ENCODE measurements at places on chromosomes 16 and 17.
A peak's percentile ranks its signal among the peaks of the same experiment; 100 is the strongest.

DNA sequence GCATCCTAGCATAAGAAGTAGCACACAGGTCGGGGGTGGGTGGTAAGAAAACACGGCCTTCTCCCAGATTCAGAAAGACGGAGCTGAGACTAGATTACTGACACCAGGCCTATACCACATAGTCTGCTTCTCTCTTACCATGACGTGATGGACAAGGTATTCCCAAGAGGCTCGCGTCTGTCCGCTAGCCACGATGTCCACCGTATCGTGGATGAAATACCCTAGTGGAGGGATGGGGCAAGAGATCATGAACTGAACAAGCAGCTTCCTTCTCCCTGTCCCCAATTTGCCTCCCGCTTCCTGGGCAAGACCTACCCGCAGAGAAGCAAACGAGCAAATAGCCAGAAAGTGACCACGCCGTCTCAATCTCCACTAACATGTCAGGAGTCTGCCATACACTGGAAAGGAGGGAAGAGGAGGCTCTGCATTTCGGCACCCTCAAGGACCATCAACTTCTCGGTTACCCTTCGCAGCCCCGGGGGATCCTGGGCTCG is 820 bp downstream of the TLCD1 start:
- no peak for DNase-seq

- DNase-seq, result no peak
Measured at GRCh38 chr16:81514041-81514559, 69.5 kb downstream of the CMIP start.

- DNase-seq, result no peak
Measured at GRCh38 chr16:81293909-81294802, 20.6 kb upstream of the GAN start.

GRCh38 chr17:34436607-34437006 is 73.6 kb upstream of the CCL1 start:
- no peak for DNase-seq

DNA sequence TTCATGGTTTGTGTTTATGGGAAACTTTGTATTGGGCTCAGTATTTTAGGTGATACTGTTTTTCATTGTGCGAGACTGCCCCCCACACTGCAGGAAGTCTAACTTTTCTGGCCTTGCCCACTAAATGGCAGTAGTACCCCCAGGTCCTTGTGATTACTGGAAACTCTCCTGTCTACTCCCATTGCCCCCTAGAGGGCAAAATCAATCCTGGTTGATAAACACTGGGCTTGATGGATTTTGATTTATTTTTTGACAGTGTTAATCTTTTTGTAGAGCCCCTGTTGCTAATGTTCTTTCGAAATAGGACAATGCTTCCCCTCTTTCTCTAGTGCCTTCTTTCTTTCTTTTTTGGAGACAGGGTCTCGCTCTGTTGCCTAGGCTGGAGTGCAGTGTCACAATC is 15.5 kb downstream of the METTL9 start:
- DNase-seq, result no peak

DNA sequence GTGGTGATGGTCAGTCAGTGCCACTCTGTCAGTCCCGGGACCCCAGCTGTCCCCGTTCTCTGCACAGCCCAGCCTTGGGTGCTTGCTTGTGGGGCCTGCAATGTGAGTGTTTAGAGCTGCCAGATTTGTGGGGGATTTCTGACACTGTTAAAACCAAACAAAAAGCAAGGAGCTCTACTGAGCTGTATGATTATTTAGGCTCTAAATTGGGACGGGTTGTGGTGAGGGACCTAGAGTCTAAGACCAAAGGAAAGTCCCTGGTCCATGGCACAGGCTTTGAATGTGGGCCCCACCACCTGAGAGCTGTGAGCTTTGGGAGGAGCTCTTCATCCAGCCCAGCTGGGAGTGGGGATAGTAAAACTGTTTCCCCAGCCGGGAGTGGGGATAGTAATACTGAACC is 63.3 kb downstream of the KSR1 start:
- no peak for DNase-seq

GRCh38 chr17:74924250-74924948 is at the start of gene OTOP2:
Gene OTOP2, plus strand, starts transcription at chr17:74924273. Its CDS starts 360 bp downstream, at chr17:74924633.
- no peak for DNase-seq

GRCh38 chr16:24198807-24199533 is 57.2 kb upstream of the CACNG3 start:
- no peak for DNase-seq

- no peak for DNase-seq
Measured at GRCh38 chr17:19270704-19271611, 33.8 kb downstream of the EPN2 start.

GRCh38 chr17:57756951-57757350 is 11.9 kb upstream of the CCDC182 start:
- no peak for DNase-seq

- no peak for DNase-seq
Measured at GRCh38 chr16:14600164-14600563, 29.9 kb downstream of the PARN start.

DNA sequence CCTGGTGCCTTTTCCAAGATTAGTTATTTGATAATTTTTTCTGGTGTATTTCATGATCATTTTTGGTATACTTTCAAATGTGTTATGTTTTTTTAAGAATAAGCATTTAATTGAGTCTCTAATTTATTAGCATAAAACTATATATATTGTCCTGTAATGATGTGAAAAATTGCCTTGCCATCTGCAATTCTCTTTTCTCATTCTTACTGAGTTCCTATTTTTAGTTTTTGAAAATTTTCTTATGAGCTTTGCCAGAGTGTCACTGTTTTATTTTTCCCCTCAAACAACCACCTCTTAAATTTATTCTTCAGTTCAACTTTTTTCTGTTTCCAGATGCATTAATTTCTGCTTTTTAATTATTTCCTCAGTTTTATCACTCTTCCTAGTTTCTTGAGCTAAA is 59.3 kb downstream of the PRKCB start:
- no peak for DNase-seq

DNA sequence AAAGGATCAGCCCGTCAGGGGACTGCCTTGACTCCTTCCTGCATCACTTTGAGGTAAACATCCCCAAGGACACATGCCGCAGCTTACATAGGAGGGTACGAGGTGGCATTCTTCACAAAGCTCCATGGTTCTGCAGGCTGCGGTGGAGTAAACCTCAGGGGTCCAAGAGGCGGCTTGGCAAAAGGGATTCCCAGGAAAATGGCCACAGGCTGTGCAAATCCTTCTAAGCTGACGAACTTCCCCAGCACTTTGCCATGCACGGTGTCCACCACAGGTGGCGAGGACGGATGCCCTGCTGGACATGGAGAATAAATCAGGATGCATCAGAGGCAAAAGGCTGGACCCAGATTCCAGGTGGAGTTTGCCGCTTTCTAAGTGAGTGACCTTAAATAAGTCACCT is 4.2 kb downstream of the CES1 start:
- DNase-seq, result no peak

GRCh38 chr16:71883849-71884638 is at the start of gene ZNF821:
Gene ZNF821, minus strand, starts transcription at chr16:71884182. Its CDS starts 4,236 bp downstream, at chr16:71879946.
- DNase-seq, result peak; percentile 64

DNA sequence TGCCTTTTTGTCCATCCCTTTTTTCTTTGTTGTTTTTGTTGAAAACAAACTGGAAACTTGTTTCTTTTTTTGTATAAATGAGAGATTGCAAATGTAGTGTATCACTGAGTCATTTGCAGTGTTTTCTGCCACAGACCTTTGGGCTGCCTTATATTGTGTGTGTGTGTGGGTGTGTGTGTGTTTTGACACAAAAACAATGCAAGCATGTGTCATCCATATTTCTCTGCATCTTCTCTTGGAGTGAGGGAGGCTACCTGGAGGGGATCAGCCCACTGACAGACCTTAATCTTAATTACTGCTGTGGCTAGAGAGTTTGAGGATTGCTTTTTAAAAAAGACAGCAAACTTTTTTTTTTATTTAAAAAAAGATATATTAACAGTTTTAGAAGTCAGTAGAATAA is 4.9 kb downstream of the SOX9 start:
- DNase-seq, result no peak

GRCh38 chr16:78258375-78259065 is 159.1 kb downstream of the WWOX start:
- DNase-seq, result no peak

- no peak for DNase-seq
Measured at GRCh38 chr16:71781741-71782140, 26.9 kb downstream of the AP1G1 start.

DNA sequence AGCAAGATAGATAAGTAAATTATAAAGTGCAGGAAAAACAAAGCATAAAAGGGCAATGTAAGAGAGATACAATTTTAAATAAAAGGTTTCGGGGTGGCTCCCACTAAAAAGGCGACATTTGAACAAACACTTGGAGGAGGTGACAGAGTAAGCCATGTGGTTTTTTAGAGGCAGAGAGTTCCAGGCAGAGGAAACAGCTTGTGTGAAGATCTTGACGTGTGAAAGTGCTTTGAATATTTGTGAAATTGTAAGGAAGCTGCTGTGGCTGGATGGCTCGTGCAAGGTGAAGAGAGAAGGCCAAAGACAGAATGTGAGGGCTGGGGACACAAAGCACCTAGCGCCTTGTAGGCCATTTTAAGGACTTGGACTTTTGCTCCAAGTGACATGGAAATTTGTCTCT is 28.6 kb upstream of the HYDIN start:
- DNase-seq, result no peak

DNA sequence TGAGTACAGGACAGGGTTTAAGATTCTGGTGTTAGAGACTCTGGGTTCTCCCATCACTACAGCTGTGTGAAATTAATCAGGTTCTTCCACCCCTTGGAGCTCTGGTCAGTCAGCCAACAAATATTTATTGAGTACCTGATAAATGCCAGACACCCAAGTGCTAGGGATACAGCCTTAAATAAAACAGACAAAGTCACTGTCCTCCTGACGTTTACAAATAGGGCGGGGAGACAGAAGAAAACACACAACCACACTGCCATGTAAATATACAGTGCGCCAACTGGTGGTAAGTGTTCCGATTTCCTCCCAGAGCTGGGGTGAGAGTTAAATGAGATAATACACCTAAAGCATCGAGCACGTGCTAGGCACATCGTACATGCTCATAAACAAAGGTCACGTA is 121.0 kb downstream of the COPRS start:
- no peak for DNase-seq

DNA sequence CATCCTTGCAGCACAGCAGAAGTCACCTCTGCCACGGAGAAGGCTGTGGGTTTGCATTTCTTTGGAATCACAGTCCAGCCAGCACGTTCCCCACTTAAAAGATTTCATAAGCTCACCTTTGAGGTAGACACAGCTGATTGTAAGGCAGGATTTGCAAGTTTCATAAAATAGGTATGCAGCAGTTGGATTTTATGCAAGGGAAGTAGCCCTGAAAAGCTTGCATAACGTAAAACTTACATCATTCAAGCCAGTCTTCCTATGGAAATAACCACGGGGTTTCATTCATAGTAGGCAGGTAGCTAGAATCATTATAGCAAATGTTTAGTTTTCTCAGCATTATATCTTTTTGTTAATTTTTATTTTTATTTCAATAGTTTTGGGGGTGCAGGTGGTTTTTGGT is 49.8 kb upstream of the ARHGAP44 start:
- DNase-seq, result no peak

DNA sequence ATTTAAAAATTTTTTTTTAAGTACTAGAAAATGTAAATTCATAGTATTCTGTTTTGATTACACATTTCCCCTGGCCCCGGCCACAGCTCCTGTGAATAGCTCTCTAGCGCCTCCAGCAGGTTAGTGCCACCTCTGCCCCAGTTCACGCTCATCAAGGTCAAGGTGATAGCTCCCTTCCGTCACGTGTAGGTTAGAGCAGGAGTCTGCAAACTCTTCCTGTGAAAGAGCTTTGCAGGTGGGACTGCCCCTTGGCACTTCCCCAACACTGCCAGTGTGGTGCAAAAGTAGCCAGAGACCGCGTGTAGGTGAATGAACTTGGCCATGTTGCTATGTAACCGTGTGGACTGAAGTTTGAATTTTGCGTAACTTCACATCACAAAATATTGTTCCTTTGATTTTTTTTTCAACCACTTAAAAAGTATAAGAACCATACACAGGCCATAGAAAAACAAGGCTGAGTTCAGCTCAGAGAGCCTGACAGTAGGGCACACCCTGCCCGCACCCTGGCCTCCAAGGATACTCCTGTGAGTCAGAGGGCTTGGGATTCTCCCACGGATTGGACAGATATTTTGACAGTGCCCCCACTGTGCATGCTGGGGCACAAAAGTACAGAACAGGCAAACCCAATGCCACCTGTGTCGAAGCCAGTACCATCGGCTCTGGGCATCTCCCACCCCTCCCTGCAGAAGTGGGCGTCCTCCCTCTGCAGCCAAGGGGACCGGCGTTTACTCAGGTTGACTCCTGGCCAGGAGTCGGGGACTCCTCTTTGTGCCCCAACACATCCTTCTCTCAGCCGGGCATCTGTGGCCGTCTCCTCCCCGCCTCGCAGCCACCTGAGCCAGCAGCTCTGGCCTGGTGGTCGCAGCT is 92.0 kb upstream of the CHMP6 start:
- no peak for DNase-seq

- DNase-seq, result no peak
Measured at GRCh38 chr16:73697336-73697735, 599.3 kb upstream of the PSMD7 start.

DNA sequence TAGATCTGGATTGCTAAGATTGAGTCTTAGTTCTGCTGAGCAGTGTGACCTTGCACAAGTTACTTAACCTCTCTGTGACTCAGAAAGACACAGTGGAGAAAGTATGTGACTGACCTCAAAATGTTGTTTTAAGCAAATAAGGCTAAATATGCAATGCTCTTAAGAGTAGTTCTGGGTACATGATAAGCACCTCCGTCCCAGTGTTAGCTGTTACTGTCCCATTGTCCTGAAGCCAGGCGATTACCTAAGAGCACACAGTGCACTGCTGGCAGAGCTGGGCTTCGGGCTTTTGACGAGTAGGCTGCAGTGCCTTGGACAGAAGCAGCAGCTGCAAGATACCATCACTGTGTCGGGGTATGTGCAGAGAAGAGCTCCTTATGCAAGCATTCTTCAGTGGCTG is 32.7 kb upstream of the FOXF1 start:
- no peak for DNase-seq

- DNase-seq, result no peak
Measured at GRCh38 chr17:1997289-1997926, 27.7 kb downstream of the RTN4RL1 start.
